ENCODE measurements at places on chromosomes 5 and 9.

DNA sequence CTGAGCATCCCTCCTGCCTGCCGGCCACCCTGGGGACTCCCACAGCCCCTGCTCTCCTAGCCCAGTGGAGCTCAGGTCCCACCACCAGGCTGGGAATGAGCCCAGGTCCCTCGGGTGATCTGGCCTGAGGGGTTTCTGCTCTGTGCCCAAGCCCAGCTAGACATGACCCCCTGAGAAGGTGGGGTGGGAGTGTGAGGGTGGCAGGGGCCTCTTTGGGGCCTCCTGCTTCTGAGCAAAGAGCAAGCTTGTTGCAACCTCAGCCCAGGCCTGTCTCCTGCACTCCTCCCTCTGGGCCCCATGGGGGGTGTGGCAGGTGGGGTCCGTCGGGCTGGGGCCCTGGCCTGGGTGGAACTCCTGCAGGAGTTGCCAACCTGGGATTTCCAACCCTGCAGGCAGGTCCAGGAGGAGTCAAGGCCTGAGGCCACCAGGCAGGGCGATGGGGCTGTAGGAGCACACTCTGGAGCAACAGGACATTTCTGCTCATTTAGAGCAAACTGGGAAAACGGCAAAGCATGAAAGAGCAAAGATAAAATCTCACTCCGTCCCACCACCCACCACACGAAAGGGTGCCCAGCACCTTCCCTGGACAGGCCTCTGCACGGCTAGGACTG, 11.4 kb upstream of the NRARP start:
- DNase-seq, result no peak

- no peak for DNase-seq
Measured at GRCh38 chr5:170542691-170543293, 39.0 kb downstream of the KCNIP1 start.

- DNase-seq, result no peak
Measured at GRCh38 chr5:140986117-140986521, 19.8 kb downstream of the PCDHAC2 start.

DNA sequence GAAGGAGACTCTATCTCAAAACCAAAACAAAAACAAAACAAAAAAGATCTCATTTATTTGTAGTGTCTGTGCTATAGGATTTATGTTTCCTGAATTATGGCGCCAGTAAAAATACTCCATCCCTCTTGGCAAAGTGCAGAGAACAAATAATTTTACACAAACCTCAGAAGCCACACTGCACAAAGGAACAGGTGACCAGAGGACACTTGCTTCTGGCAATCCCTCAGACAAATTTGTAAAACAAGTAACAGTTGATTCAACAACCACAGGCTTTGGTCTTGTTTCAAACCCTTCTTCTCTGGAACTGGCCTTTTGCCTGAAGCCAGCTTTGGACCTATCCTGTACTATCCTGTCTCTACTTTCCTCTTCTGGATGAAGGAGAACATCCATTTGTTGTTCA, 502.1 kb downstream of the DMAC1 start:
- DNase-seq, result no peak

DNA sequence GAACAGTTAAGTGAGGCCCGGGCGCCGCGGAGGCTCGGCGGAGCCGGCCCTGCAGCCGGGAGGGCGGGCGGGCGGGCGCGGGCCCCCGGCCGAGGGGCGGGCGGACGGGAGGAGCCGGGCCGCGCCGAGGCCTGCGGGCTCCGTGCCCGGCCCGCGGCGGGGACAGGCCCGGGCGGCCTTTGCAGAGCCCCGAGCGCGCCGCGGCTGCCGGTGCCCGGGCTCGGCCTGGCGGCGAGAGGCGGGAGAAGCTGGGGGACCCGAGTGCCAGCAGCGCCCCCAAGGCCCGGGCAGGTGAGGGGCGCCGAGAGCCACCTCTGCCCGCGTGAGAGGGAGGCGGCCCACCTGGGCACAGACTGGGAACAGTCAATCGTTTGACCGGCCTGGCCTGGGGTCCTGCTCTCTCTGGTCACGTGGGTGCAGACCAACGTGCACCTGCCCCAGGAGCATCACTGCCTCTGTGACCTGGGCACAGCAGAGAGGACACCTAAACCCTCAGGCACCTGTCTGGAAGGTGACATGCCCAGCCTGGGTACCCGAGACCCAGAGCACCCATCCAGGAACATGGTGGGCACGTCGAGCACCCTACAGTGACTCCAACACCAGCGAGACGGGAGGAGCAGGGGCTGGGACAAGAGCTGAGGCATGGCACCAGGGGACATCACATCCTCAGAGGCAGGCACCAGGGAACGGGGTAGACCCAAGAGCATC, 531 bp downstream of the MVB12B start:
- no peak for DNase-seq

- no peak for DNase-seq
Measured at GRCh38 chr5:172944741-172945140, 14.5 kb upstream of the RPL26L1 start.

DNA sequence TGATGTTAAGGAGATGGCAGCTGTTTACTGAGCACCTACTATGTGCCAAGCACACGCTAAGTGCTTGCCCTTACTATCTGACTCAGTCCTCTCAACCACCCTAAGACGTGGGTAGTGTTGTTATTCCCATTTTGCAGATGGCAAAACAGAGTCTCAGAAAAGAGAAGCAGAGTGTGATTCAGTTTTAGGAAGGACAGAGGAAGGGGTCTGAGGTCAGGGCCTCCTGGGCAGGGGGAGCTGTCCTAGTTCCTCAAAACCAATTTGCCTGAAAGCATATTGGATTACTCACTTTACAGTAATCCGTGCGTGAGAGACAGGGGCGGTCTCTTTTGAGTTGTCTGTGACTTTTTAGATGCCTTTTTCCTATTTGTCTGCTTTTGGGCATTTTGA, 23.2 kb downstream of the DNM1 start:
- DNase-seq, result no peak

- no peak for DNase-seq
Measured at GRCh38 chr5:61298580-61298979, 33.5 kb upstream of the ZSWIM6 start.

GRCh38 chr9:136537896-136538598, 7.8 kb downstream of the NOTCH1 start:
- no peak for DNase-seq

GRCh38 chr5:126575644-126576043, 19.4 kb downstream of the ALDH7A1 start:
- no peak for DNase-seq

- no peak for DNase-seq
Measured at GRCh38 chr5:89662499-89662898, 747.1 kb downstream of the CETN3 start.

- no peak for DNase-seq
Measured at GRCh38 chr9:109482391-109482916, 15.7 kb downstream of the PTPN3 start.

- DNase-seq, result no peak
Measured at GRCh38 chr5:127330116-127330515, 39.5 kb downstream of the MEGF10 start.

- DNase-seq, result no peak
Measured at GRCh38 chr5:151094852-151095245, 14.0 kb upstream of the TNIP1 start.

DNA sequence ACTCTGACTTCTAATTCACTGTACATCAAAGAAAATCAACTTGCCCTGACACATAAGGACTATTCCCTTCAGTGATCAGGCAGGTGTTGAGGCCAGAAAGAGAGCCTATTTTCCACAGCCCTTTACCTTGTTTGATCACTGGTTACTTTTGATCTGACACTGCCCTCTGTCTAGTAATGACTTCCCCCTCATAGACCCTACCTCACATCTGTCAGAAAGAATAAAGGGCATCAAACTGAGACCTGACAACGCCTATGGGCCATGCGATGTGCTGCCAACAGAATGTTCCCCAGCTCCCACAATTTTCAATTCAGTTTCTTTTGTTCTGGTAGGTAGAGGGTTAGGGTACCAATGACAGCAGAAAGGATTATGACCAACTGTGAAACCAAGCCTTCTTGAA, 47.7 kb downstream of the FBXL17 start:
- DNase-seq, result no peak

DNA sequence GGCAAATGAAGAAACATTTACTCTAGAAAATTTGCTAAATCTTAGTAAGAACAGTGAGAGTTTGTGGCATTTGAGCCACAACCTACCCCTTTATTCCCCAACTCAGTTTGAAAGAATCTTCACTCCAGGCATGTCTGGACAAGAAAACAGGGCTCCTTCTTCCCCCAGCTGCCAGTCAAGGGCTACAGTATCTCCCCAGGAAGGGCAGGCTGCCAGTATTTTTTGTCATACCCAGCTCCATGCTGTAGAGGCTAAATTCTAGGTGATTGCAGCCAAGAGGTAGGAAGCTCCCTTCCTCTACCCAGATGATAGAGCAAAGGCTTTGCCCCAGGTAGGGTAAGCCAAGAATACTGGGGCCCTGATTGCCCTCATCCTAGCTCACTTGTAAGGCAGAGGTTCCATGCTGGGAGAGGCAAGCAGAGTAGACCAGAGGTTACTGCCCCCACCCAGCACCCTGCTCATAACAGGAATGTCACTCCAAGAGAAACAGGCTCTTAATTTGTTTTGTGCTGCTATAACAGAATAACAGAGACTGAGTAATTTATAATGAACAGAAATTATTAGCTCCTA, 20.0 kb upstream of the GRPEL2 start:
- no peak for DNase-seq

- no peak for DNase-seq
Measured at GRCh38 chr5:93289942-93290341, 291.1 kb downstream of the NR2F1-AS1 start.

GRCh38 chr5:113508756-113509155, 4.7 kb upstream of the YTHDC2 start:
- DNase-seq, result no peak

GRCh38 chr5:171570244-171570825, 150.9 kb downstream of the FGF18 start:
- DNase-seq, result no peak

DNA sequence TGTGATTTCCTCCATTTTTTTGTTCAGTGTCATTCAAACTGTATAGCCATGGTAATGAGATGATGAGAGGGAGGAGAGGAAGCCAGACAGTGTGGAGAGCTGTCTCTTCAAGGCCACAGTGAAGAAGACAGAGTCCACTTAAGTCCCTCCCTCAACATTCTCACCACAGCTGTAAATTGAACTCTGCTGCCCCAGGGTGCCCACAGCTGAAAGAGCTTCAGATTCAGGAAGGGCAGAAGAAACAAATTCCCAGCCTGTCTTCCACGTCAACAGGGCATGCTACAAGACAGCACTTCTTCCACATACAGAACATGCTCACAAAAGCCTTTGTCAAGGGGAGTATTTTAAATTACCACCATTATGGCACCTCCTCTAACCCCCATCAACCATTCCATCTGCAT, 100.4 kb downstream of the KLHL3 start:
- no peak for DNase-seq

DNA sequence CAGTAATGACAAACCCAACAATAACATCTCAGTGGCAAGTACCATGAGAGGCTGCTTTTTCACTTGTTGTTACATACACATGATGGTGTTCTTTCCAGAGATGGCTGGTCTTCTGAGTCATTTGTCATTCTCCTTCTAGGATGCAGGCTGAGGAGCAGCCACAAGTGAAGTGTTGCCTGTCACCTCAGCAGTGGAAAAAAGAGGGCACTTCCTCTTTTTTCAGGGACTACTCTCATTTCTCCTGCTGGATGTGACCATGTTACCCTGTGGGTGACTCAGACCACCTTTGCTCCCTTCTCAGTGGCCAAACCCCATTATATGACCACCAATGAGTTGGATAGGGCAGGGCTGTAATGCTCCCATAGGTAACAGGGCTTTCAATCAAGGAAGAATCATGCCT, 587.0 kb upstream of the ADAMTS16 start:
- DNase-seq, result no peak

DNA sequence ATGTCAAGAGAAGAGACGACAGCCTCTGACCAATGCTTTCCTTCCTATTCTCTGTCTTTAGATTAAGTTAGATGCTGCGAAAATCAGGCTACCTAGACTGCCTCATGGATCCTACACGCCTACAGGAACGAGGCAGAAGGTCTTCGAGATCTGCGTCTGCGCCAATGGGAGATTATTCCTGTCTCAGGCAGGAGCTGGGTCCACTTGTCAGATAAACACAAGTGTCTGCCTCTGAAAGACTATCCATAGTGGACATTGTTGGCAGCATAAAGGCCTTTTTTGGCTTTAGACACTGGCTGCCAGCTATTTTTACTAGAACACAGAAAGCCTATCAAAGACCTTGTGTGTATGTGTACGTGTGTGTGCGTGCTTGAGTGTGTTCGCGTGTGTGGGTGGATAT, 90.9 kb upstream of the PPP1R2B start:
- DNase-seq, result no peak

DNA sequence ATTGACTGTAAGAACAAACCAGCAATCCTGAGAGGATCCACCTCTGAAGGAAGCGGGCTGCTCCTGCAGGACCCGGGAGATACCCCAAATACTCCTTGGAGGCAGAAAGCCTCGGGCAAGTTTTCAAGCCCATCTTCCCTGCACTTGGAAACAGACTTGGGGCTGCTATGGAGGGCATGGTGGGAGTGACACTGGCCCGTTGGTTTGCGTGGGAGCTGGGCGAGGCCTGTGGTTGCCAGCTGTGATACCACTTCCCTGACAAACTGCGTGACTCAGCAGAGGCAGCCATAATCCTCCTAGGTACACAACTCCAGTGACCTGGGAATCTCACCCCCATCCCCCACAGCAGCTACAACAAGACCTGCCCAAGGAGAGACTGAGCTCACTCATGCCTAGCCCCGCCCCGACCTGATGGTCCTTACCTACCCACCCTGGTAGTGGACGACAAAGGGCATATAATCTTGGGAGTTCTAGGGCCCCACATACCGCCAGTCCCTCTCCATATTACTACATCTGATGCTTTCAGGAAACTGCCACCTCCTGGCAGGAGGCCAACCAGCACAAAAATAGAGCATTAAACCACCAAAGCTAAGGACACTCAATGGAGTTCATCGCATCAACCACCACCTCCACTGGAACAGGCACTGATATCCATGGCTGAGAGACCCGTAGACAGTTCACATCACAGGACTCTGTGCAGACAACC, 38.1 kb upstream of the VLDLR start:
- DNase-seq, result no peak

DNA sequence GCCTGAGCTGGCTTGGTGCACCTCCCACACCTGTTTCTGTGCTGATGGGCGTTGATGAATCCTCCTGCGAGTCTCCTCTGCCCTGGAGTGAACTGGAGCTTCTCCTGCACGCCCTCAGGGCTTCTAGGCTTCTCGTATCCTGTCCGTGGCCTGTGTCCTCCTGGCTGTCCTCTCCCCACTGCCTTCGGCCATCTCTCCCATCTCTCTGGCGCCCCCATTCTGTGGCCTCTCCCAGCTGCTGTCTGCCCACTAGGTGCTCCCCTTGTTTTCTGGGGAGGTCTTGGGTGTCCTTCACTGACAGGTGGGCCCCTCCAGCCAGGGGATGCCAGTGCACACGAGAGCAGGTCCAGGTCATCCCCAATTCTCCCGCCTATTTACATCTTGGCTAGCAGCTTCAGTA, 28.8 kb downstream of the AHRR start:
- DNase-seq, result no peak

DNA sequence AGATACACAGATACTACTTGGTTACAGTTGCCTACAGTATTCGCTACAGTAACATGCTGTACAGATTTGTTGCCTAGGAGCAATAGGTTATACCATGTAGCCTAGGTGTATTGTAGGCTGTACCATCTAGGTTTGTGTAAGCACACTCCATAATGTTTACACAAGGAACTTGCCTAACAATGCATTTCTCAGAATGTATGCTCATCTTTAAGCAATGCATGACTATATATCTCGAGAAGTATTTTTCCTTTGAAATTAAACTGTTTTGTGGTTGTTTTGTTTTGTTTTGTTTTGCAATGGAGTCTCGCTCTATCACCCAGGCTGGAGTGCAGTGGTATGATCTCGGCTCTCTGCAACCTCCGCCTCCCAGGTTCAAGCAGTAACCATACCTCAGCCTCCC, 25.3 kb downstream of the LRRC70 start:
- no peak for DNase-seq

GRCh38 chr5:154898210-154898609, 39.8 kb downstream of the CNOT8 start:
- no peak for DNase-seq

Measured in stimulated activated CD8-positive, alpha-beta memory T cell treated with anti-CD3 and anti-CD28 coated beads, Interleukin-7, amount 100 ng/mL, for 24 hours (primary cell).